Activated T-cell treated with anti-CD3 and anti-CD28 coated beads, Interleukin-2, amount 50 U/mL, for 4 hours (primary cell): ENCODE measurements at places on chromosomes 12 and 14. TPM values are rescaled to one million over a fixed set of nuclear protein-coding genes. Genes with fewer than 3 reads are reported as not detected.

- no peak for DNase-seq
Observed at GRCh38 chr14:63269561-63270225, 49.0 kb downstream of the GPHB5 start.

DNA sequence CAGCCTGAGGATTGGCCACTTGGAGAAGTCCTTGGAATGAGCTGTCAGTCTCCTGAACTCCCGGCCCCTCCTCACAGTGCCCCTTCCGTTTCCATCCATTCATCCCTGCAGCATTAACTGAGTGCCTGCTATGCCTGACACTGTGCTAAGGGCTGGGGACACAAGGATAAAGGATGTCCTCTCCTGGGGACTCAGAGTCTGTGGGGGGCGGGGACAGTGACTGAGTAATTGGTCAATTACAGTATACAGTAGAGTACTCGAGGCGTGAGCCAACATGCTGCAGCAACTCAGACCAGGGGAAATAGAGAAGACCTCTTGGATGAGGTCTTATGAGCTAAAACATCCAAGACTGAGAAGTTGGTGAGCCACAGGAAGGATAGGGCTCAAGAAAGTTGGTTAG, 43.4 kb upstream of the PWP1 start:
- DNase-seq: no peak

DNA sequence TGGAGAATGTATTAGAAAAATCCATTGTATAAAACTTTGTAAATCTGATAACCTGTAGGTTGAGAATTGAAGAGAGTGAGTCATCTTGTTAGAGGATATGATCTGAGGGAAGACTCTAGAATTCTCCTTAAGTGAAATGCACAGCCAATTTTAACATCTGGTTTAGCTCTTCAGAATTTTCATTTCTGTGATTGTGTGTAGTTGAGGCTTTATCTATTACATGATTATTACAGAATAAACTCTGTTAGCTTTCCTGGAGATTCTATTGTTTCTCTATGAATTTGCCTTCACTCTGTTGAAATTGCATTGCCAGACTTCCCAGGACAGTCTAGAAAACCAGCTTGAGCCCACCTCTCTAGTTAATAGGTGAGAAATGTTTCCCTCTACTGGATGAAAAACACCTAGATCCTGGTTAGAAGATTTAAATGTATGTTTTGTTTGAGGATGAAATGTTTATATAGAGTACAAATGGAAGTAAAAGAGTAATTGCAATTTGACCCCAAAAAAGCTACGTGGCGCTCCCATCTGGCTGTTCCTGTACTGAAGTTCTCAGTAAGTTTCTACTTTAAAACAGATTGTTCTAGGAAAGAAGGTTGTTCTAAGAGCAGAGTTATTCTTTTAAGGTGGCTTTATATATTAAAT, 2.9 kb downstream of the NUDT4 start:
- no peak for DNase-seq

GRCh38 chr12:109840305-109841074, 7.3 kb upstream of the TRPV4 start:
- DNase-seq: no peak

DNA sequence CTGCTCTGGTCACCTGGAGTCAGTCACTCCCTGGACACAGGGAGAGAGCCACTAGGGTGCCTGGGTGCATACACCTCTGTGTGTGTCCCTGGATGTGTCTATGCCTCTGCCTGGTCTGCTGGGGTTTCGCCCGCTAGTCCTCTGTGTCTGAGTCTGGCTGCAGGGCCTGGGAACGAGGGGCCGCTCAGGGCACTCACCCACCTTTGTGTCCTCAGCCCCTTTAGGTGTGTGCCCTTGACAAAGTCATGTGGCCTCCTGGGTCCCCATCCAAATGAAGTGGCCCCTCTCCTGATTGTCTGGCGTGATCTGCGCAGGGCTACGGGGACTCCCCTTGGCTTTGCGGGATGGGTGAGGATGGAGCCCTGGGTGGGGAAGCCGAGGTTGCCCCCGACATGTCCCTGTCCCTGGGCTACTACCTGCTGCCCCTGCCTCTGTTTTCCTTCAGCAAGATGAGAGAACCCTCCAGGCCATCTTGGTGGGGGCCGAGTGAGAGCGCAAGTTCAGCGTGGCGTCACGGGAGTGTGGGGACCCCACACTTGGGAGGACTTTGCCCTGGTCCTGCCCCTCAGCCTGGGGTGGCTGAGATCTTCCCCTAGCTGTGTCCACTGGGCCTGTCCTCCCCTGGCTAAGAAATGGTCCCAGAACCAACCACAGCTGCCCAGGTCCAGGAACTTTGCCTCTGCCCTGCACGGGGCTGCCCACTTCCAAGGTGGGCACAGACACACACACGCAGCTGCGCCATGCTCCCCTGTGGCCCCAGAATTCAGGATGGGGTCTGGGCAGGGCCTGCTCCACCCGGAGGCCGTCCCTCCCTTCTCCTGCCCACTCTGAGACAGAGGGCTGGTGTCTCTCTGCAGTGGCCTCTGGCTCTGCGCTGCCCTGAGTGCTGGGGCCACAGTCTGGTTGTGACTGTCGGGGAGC, 2.7 kb upstream of the AHNAK2 start:
- no peak for DNase-seq

- no peak for DNase-seq
Observed at GRCh38 chr12:26130728-26131127, 5.9 kb upstream of the BHLHE41 start.

DNA sequence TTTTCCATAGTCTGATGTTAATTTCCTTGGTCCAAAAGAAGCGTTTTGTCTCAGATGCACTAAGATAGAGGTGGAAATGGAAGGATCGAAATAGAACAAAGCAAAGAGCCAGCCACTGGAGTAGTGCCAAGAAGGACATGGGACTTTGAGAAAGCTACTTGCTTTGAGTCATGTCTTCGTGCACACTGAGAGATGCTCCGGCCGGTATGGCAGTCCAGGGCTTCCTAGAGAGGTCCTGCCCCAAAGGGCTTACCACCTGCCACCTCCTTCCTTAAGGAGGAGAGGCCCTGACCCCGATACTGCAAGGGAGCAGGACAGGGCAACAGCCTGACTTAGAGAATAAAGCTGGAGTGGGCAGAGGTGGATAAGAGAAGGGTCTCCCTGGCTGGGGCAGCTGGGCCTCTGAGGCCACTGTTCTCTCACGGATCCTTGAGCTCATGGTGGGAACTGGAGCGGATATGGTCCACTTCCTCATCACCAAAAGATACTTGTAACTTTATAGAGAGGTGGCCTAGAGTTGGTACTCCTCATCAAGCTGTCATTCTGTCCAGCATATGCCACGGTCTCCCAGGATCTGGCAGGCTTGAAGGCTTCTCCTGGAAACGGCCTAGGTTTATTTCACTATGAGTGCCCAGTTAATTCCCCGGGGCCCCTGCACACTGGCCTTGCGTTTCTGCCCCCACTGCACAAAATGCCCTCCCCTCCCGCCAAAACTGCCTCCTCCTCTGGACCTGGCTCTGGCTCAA, 57.4 kb downstream of the FOXN3 start:
- DNase-seq: no peak

GRCh38 chr12:12927211-12928079, 24.5 kb downstream of the GPRC5D start:
- peak; percentile 25 for DNase-seq

GRCh38 chr12:57754411-57755193, at the start of gene MARCHF9:
TSS of gene MARCHF9 (plus strand) at chr12:57755103. CDS start at chr12:57755529, 426 bp downstream.
- DNase-seq: peak; percentile 80

DNA sequence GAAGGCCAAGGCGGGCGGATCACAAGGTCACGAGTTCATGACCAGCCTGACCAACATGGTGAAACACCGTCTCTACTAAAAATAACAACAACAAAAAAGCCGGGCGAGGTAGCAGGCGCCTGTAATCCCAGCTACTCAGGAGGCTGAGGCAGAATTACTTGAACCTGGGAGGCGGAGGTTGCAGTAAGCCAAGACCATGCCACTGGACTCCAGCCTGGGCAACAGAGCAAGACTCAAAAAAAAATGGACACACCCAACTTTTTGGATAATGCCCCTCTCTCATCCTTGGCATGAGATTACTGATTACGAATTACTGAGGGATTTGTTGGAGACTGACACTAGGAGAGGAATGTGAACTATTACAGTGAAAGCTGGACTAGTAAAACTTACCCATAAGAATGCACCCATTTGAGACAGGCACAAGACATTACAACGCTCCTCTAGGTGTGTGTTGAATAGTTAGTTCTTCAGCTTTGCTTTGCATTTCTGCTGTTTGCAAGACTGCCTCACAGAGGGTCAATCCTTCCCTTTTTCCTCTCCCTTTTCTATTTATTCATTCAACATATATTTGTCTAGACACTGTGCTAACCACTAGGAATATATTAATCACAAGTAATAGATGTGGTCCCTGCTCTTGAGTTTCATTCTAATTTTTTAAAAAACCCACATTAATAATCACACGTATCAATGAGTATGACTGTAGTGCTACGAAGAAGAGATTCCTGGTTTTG, 46.0 kb upstream of the OR5AU1 start:
- no peak for DNase-seq

GRCh38 chr14:95260537-95261361, 59.0 kb downstream of the CLMN start:
- no peak for DNase-seq

STAT6 gene
- total RNA-seq: 339 TPM
